ENCODE measurements at places on chromosomes 11 and 22.

- no peak for DNase-seq
Measured at GRCh38 chr22:46112405-46112804, 37.9 kb upstream of the PPARA start.

- DNase-seq, result no peak
Measured at GRCh38 chr11:116517077-116517476, 255.7 kb downstream of the BUD13 start.

- no peak for DNase-seq
Measured at GRCh38 chr11:12556155-12556554, 118.1 kb upstream of the TEAD1 start.

DNA sequence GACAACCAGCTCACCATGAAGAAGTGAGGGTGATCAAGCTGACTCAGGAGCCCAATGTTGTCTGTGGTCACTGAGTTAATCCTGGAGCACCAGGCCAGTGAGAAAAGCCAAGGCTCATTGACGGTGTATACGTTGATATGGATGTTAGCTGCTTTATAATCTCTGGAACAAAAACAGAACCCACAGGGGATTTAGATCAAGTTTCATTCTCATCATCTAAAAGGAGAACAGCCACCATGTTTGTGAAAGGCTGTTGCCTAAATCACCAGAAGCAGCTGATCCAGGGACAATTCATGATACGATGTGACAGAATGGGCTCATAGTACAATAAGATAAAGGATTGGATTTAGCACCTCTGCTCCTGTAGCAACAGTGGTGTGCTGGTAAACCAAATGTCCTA, 68.5 kb downstream of the GDPD4 start:
- DNase-seq, result no peak

DNA sequence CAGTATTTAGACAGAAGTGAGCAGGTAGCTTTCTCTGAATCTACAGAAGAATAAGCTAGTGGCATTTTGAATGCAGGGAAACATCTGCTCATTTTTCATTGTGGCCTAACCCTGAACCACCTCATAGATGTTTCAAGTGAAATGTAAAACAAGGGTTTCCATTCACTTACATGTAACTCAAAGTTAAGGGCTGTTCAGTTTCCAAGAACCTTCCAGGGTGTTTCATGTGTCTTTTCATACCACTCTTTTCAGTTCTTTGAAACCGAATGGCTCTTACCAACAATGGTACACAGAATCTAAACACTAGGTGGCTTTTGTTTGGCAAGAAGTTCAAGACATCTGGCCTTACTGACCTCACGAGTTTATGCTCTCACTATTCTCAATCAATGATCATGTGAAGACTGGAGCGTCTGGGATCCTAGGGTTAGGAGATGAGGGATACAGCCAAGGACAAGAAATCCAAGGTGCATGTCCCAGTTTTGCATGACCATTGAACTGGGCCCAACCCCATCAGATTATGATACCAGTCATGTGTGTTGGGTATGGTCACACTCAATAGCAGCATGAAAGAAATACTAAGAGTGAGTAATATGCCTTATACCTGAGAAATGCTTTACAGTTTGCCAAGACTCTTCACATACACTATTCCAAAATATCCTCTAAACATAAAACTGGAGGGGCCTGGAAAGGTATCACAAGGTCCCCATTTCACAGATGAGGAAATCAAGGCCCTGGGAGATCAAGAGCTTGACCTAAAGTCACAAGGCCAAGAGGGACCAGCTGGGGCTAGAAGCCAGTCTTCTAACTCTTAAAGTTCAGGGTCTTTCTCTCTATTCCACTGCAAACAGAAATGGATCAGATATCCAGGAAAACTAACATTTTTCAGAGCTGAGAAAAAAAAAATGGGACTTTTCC, 92.7 kb downstream of the ETS1 start:
- no peak for DNase-seq

DNA sequence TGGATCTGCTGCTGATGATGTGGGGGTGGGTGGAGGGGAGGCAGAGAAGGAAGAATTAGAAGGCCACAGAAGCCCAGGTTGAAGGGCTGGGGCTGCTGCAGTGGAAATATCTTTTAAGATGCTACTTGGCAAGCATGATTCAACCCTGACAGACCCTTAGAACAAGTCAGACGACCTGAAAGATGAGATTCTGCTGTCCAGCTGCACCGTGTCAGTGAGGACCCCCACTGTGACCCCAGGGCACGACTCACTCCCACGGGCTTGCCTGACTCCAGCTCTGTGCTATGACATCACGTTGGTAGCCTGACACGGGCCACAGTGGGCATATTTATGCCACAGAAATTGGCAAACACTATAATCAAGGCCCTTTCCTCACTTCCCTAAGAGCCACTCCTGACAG, 36.0 kb downstream of the LRFN4 start:
- no peak for DNase-seq

DNA sequence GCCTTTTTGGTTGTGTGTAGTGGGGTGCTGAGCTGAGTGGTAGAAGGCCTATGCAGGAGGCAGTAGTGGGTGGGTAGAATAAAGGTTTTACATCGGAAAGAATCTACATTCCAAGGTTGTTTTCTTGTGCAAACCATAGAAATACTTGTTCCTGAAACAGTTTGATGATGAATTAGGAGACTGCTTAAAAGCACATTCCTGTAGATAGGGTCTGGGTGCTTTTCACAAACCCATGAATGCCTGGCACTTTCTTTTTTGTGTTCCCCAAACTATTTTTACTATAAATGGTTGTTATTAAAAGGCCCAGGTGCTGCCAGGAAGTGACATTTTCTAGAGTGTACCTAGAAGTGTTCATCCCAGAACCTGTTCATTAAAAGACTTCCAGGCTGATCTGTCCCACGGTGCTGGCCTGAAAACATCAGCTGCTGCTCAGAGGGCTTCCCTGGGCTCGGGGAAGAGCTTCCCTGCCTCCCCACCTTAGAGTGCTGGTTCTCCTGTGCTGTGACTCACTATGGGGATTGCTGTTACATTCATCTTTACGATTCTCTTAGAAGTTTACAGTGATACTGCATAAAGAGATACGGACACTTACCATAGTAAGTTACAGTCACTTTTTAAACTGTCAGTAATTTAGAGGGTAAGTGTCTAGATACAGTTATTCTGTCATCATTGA, 27.9 kb downstream of the PPFIA1 start:
- no peak for DNase-seq

GRCh38 chr22:45310977-45311531, 1.3 kb downstream of the FAM118A start:
- DNase-seq, result no peak

DNA sequence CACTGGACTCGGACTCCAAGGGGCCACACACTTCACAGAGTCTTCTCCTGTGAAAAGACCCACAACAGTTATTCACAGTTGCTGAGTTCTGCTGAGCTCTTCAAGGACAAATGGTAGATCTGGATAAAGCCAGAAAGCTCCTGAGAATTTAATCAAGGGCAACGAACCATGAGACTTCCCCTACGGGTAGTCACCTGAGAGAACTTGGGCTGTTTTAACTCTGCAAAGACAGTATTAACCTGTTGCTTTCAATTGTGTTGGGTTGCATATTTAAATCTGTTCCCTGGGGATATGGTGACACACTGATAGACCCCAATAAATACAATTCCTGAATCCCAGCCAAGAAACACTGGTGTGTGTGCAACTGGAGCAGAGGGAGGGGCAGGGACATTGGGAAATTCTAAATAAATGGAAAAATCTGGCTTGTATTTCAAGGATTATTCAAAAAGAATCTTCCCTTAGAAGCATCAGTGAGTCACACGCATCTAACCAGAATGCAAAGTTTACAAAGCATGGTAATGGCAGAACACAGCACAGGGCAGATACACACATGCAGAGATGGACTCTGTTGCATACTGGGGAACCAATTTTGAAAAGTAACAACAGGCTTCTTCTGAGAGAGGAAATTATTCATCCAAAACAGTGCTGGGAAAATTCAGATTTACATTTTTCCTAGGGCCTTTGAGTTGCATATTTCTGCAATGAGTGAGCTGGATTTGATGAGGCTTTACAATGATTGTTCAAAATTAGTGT, 4.0 kb downstream of the KCNJ1 start:
- no peak for DNase-seq

GRCh38 chr11:71286701-71287643, 34.6 kb upstream of the SHANK2 start:
- DNase-seq, result no peak

DNA sequence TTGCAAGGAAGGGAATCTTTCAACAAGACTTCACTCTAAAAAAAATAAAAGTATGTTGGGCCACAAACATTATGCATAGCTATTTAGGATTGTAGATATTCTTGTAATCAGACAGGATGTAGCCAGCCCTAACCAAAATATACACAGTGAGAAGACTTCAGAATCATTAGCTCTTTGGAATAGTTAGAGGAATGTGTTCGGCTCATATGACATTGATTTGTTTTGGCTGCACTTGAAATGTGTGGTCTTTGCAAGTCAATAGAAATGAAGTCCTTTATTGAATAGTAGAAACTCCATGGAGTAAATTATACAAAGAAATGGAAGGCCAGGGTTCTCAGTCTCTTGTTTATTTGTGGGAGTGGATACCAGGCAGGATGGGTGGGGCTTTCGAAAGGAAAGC, 692.1 kb downstream of the NTM start:
- no peak for DNase-seq

DNA sequence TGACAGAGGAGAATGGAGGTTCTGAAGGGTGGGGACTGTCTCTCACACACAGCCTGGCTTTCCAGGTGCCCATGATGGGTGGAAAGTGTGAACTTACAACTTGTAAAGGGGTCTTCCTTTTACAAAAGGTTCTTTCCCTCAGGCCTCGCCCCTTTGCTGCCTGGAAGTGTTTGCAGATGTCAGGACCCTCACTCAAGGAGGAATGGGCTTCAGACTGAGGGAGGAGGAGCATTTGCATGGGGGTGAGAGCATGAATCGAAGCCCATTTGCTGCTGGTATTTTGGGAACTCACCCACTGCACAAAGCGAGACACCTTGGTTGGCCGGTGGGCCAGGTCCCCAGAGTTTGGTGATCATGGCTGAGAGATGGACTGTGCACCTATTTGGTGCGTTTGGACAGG, 25.1 kb downstream of the MPPED1 start:
- no peak for DNase-seq

- DNase-seq, result no peak
Measured at GRCh38 chr11:61306221-61306620, 11.1 kb upstream of the VWCE start.

- DNase-seq, result no peak
Measured at GRCh38 chr11:24357620-24358410, 139.0 kb upstream of the LUZP2 start.

DNA sequence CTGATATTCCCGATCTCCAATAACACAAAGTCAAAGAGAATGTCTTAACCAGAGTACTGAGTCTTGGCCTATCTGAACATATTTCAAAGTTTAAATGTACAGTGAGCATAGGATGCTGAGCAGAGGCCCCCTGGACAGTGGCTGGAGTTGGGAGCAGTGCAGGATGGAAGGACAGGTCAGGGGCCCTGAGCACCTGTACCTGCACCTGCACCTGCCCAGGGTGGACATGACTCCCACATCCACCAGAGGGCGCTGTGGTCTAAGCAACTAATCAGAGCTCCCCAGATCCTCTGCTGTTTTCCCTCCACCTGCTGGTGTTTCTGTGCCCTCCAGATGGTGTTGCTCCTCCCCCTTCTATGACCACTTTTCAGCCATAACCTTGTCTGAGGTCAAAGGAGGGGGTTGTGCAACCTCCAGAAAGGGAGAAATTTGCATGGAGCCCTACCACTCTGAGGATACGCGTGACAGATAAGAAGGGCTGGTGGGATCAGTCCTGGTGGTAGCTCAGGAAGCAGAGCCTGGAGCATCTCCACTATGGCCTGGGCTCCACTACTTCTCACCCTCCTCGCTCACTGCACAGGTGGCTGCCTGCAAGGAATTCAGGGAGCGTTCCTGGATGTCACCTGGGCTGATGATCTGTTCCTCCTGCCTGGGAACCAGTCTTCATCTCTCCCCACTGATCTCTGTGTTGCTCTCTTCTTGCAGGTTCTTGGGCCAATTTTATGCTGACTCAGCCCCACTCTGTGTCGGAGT, 49.1 kb upstream of the VPREB1 start:
- DNase-seq, result peak; percentile 77

- no peak for DNase-seq
Measured at GRCh38 chr22:39214383-39215069, 30.3 kb downstream of the PDGFB start.

DNA sequence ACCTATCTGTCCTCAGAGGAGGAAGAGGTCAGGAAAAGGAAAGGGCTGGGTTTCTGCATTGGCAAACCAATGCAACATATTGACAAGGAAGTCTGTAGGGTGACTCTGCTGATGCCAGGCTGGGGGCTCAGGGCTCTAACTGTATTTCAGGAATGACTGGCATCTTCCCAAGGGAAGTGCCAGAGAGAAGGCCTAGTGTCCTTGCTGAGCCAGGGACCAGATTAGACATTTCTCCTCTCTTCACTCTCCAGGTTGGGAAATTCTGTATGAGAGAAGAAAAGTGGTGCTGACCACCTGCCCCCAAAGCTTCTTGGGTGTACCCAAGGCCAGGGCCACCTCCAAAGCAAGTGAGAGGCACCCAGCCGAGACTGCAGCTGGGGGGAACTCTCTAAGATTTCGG, 27.2 kb downstream of the GRIK4 start:
- no peak for DNase-seq

- DNase-seq, result no peak
Measured at GRCh38 chr22:36097880-36098279, 62.7 kb downstream of the APOL3 start.

DNA sequence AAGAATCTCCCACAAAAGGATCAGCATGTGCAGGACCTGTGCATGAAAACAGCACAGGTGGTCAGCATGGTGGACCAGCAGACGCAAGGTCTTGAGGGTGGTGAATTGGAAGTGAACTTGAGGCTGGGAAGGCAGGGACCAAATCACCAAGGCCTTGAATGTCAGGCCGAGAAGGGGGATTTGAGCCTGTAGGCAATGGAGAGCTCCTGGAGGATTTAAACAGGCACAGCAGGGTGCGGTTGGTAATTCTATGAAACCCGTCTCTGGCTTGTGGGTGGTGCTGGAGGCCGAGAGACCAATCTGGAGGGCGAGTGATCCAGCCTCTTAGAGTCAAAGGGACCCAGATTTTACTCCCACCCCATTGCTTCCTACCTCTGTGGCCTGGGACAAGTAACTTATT, 2.4 kb downstream of the TSKU start:
- no peak for DNase-seq

DNA sequence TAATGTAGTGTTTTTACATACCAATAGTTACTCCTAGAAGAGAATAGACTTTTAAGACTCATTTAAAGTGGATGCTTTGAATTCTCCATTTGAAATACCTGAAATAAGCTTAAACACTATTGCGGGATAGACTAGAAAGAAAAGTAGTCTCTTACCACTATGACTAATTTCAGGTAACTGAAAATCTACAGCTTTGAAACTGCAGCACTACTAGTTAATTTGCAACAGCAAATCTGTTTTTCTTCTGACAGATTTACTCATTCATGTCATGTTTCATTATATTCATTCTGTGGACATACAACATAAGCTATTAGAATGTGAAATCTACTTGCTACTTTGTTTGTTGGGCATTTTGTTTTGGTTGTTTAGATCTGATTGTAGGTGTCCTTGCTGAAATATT, 153.6 kb downstream of the MAML2 start:
- DNase-seq, result no peak

- no peak for DNase-seq
Measured at GRCh38 chr11:86809561-86809960, 9.2 kb downstream of the PRSS23 start.
